ENCODE measurements at places on chromosomes 6 and 20.

DNA sequence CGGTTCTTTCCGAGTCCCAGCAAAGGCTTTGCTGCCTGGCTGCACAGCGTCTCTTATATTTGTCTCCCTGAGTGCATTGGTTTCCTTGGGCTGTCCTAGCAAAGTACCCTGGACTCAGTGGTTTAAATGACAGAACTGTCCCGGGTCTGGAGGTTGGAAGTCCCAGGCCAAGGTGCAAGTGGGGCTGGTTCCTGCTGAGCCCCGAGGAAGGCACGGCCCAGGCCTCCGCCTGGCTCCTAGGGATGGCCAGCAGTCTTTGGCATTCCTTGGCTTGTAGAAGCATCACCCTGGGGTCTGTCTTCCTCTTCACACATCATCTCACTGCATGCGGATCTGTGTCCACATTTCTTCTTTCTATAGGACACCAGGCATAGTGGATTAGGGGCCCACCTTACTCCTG is 64.8 kb upstream of the QKI start:
- H3K27ac ChIP-seq, result no peak overlapping the region
- DNase-seq, result no peak
- no peaks in the 10 kb centered on the region for H3K27me3 ChIP-seq
- no peaks in the 10 kb centered on the region for H3K36me3 ChIP-seq
- H3K4me3 ChIP-seq, result no peak overlapping the region

- H3K4me1 ChIP-seq, result no peaks in the 10 kb centered on the region
- no peaks in the 10 kb centered on the region for H3K27me3 ChIP-seq
- no peak overlapping the region for H3K4me3 ChIP-seq
- H3K27ac ChIP-seq, result no peak overlapping the region
- no peaks in the 10 kb centered on the region for H3K36me3 ChIP-seq
Observed at GRCh38 chr6:69202768-69203167, 567.7 kb downstream of the ADGRB3 start.

DNA sequence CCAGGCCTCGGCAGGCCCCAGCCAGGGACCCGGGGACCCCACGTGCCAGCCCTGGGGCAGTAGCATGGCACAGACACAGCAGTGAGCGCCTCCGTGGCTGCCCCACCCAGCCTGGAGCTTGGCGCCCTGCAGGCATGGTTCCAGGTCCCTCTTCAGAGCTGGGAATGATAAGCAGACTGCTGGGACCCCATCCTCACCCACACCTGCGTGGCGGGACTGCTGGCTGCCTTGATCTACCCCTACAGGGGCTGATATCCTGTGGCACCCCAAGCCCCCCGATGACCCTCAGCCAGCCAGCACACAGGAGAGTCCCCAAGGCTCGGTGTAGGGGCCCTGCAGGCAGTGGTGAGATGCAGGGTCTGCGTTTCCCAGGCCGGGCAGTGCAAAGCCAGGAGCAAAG is 47.1 kb downstream of the YTHDF1 start:
- no peak for DNase-seq
- H3K27ac ChIP-seq, result no peak overlapping the region
- H3K4me3 ChIP-seq, result no peak overlapping the region
- H3K36me3 ChIP-seq, result no peaks in the 10 kb centered on the region
- no peaks in the 10 kb centered on the region for H3K4me1 ChIP-seq
- peaks cover 69% of the 10 kb centered on the region for H3K27me3 ChIP-seq

DNA sequence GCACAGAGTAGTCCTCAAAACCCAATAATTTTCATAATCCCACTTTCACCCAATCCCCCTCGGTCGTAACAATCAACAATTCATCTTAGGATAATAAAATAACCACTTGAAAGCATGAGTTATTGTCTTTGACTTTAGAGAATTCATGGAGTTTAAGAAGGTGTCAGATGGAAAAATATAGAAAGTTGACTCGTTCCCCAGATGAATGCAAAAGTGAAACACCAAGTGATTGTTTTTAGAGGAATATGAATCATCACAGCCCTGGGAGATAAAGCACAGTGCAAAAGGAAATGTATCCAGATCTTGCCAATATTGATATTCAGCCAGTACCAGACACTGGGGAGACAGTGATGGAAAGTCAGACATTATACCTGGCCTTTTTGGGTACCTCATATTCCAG is 860.5 kb downstream of the DHX35 start:
- no peaks in the 10 kb centered on the region for H3K27me3 ChIP-seq
- no peak for DNase-seq
- H3K27ac ChIP-seq, result no peak overlapping the region
- no peaks in the 10 kb centered on the region for H3K4me1 ChIP-seq

GRCh38 chr20:59668926-59669850 is 64.8 kb downstream of the PHACTR3 start:
- no peak for DNase-seq
- peaks cover 84% of the 10 kb centered on the region for H3K27me3 ChIP-seq
- H3K27ac ChIP-seq, result no peak overlapping the region
- no peak overlapping the region for H3K4me3 ChIP-seq
- H3K36me3 ChIP-seq, result no peaks in the 10 kb centered on the region

GRCh38 chr6:142940487-142940886 is 4.5 kb downstream of the HIVEP2 start:
- H3K27ac ChIP-seq, result no peak overlapping the region
- DNase-seq, result no peak
- no peaks in the 10 kb centered on the region for H3K36me3 ChIP-seq
- peaks cover 7% of the 10 kb centered on the region for H3K4me1 ChIP-seq

DNA sequence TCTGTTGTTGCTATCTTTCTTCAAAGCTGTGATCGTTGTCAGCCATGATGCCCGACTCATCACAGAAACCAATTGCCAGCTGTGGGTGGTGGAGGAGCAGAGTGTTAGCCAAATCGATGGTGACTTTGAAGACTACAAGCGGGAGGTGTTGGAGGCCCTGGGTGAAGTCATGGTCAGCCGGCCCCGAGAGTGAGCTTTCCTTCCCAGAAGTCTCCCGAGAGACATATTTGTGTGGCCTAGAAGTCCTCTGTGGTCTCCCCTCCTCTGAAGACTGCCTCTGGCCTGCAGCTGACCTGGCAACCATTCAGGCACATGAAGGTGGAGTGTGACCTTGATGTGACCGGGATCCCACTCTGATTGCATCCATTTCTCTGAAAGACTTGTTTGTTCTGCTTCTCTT is 19.3 kb downstream of the ABCF1 start:
- no peak overlapping the region for H3K27ac ChIP-seq
- H3K4me1 ChIP-seq, result no peaks in the 10 kb centered on the region
- H3K36me3 ChIP-seq, result no peaks in the 10 kb centered on the region
- no peak for DNase-seq
- no peaks in the 10 kb centered on the region for H3K27me3 ChIP-seq

GRCh38 chr6:112311950-112312547 is 35.1 kb upstream of the RFPL4B start:
- H3K4me3 ChIP-seq, result no peak overlapping the region
- no peak overlapping the region for H3K27ac ChIP-seq
- peak; percentile 15 for DNase-seq
- no peaks in the 10 kb centered on the region for H3K4me1 ChIP-seq

- no peaks in the 10 kb centered on the region for H3K36me3 ChIP-seq
- no peak for DNase-seq
- peak overlapping the region; percentile 83 for H3K4me3 ChIP-seq
- H3K4me1 ChIP-seq, result no peaks in the 10 kb centered on the region
- no peaks in the 10 kb centered on the region for H3K27me3 ChIP-seq
Observed at GRCh38 chr6:153001767-153002612, 519 bp downstream of the MTRF1L start.

- no peaks in the 10 kb centered on the region for H3K27me3 ChIP-seq
- H3K36me3 ChIP-seq, result no peaks in the 10 kb centered on the region
- H3K4me3 ChIP-seq, result no peak overlapping the region
- H3K27ac ChIP-seq, result no peak overlapping the region
- no peak for DNase-seq
Observed at GRCh38 chr6:111472933-111473435, 10.0 kb downstream of the REV3L start.

- peaks cover 8% of the 10 kb centered on the region for H3K4me1 ChIP-seq
- H3K27me3 ChIP-seq, result no peaks in the 10 kb centered on the region
- no peak for DNase-seq
- no peak overlapping the region for H3K27ac ChIP-seq
- H3K4me3 ChIP-seq, result no peak overlapping the region
Observed at GRCh38 chr20:2244993-2245392, 50.8 kb upstream of the TGM3 start.

- no peaks in the 10 kb centered on the region for H3K36me3 ChIP-seq
- no peaks in the 10 kb centered on the region for H3K27me3 ChIP-seq
- H3K4me1 ChIP-seq, result no peaks in the 10 kb centered on the region
- no peak overlapping the region for H3K4me3 ChIP-seq
- DNase-seq, result no peak
Observed at GRCh38 chr6:141421378-141421777, 711.3 kb upstream of the GJE1 start.

- H3K4me1 ChIP-seq, result peaks cover 7% of the 10 kb centered on the region
- no peak overlapping the region for H3K27ac ChIP-seq
- H3K36me3 ChIP-seq, result no peaks in the 10 kb centered on the region
Observed at GRCh38 chr6:36576578-36576977, 17.6 kb upstream of the SRSF3 start.

GRCh38 chr6:2600363-2600762 is 150.4 kb downstream of the MYLK4 start:
- DNase-seq, result no peak
- H3K27me3 ChIP-seq, result no peaks in the 10 kb centered on the region
- H3K4me1 ChIP-seq, result no peaks in the 10 kb centered on the region

- H3K27ac ChIP-seq, result no peak overlapping the region
- H3K4me1 ChIP-seq, result no peaks in the 10 kb centered on the region
- no peaks in the 10 kb centered on the region for H3K27me3 ChIP-seq
- DNase-seq, result no peak
- H3K4me3 ChIP-seq, result no peak overlapping the region
Observed at GRCh38 chr6:107624541-107624940, 134.6 kb downstream of the SOBP start.

GRCh38 chr6:93423542-93423941 is 4.2 kb upstream of the EPHA7 start:
- no peaks in the 10 kb centered on the region for H3K4me1 ChIP-seq
- 0 out of 2 replicates have a peak, but pooled peaks cover 7% of the 10 kb centered on the region for H3K27me3 ChIP-seq
- H3K27ac ChIP-seq, result no peak overlapping the region
- H3K4me3 ChIP-seq, result no peak overlapping the region

DNA sequence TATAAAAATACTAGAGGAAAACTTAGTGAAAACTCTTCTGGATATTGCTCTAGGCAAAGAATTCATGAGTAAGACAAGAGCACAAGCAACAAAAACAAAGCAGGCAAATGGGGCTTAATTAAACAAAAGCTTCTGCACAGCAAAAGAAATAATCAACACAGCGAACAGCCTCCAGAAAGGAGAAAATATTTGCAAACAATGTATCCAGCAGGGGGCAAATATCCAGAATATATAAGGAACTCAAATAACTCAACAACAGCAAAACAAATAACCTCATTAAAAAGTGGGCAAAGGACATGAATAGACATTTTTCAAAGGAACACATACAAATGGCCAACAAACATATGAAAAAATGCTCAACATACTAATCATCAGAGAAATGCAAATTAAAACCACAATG is 17.1 kb upstream of the HECA start:
- no peaks in the 10 kb centered on the region for H3K27me3 ChIP-seq
- no peaks in the 10 kb centered on the region for H3K36me3 ChIP-seq
- peaks cover 15% of the 10 kb centered on the region for H3K4me1 ChIP-seq
- DNase-seq, result no peak

DNA sequence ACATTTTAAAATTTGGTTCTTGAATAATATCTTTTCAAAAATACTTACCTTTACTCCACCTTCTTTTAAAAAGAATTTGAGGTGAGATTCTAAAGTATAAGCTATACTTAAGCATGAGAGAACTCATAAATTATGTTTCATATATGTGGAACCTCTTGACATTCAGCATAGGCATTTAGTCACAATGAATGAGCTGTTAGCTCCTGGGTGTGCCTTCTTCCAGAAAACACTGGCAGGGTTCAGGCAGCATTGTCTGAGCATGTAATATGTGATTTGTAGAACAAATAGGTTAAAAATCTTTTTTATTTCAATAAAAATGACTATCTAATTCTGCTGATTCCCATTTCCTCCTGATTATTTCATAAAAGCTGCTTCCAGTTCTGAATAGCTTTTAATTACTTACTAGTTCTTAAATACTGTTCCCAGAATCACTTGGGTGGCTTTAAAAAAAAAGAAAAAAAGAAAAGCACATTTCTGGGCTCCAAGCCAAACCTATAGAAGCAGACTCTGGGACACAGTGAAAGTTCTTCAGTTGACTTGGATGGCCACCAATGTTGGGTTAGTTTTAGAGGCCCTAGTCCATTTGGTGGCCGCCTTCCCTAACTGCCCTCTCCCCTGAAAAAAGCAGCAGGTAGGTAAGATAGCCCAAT is 20.2 kb downstream of the RNF8 start:
- no peak overlapping the region for H3K4me3 ChIP-seq
- H3K4me1 ChIP-seq, result no peaks in the 10 kb centered on the region
- no peaks in the 10 kb centered on the region for H3K27me3 ChIP-seq
- H3K27ac ChIP-seq, result no peak overlapping the region

All from MM.1S (cell line).